ENCODE measurements at places on chromosomes 4 and X.
A peak's percentile ranks its signal among the peaks of the same experiment; 100 is the strongest.

GRCh38 chrX:19745077-19745476, 142.3 kb downstream of the SH3KBP1 start:
- no peak for DNase-seq

DNA sequence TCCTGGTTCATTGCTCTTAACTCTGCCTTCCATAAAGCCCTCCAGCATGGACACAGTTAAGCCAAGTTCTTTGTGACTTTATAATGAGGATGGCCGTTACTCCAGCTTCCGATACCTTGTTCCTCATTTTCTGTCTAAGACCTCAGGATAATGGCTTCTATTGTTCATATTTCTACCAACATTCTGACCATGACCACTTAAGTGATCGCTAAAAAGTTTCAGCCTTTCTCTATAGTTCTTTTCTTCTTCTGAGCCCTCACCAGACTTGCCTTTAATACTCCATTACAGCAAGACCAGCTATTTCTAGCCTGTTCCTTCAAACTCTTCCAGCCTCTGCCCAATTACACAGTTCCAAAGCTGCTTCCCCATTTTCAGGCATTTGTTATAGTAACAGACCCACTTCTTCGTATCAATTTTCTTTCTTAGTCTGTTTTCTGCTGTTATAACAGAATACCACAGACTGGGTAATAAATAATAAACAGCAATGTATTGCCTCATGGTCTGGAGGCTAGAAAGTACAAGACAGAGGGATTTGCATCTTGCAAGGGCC, 12.3 kb downstream of the RNF175 start:
- DNase-seq: no peak

- peak; percentile 67 for DNase-seq
Observed at GRCh38 chr4:72312032-72312650, 256.9 kb downstream of the ADAMTS3 start.

GRCh38 chr4:88320224-88320779, 35.9 kb upstream of the PPM1K start:
- no peak for DNase-seq

GRCh38 chrX:27998666-27999065, 17.4 kb upstream of the DCAF8L1 start:
- no peak for DNase-seq

DNA sequence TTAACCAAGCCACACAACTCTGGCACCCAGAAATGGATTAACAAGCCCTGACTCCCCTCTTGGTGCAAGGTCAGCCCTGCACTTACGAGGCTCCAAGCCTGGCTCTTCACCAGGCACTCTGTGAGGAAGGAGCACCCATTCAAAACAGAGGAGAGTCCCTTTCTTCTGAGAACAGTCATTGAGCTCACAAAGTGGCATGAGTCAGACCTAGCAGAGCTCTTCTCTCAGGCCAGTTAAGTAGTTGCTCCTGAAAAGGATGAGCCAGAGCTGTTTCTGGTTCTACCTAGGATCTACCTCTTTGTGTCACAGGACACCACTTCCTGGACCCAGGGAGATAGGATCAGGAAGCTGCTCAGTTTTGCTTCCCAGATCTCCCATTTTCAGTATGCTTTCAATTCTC, 48.2 kb downstream of the EVC2 start:
- no peak for DNase-seq

DNA sequence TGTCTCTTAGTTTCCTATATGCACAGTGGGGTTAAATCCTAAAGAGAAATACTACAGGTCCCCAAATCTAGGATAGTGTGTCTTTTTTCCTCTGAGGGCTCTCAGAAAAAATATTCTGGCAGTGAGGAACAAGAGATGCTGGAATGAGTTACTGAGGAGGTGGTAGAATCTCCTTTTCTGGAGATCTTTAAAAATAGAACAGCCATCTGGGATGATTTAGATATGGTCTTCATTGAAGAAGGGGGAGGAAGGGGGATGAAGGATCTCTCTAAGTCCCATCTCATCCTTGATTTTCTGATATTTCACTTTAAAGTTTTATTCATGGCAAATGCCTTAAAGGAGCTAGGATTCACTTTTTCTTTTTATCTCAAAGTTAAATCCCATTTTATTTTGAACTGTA, 235.0 kb downstream of the MAML3 start:
- peak; percentile 40 for DNase-seq

- peak; percentile 39 for DNase-seq
Observed at GRCh38 chrX:103918571-103919269, 43.7 kb upstream of the TMSB15B start.

DNA sequence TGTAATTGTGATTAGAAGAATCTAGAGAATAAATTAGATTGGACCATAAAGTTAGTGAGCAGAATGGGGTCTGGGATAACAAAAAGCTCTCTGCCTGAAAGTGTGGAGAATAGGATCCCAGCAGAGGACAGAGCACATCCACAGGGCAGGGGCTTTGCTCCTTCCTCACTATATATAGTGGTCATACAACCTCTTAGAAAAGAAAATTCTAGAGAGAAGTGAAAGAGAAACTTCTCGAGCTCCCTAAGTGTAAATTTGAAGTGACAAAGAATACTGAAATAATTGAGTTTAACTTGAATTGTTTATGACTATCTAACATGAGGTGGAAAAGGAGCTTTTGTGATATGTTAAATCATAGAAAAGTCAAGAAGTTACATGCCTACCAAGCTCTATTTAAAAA, 14.9 kb downstream of the ADAM29 start:
- DNase-seq: no peak

DNA sequence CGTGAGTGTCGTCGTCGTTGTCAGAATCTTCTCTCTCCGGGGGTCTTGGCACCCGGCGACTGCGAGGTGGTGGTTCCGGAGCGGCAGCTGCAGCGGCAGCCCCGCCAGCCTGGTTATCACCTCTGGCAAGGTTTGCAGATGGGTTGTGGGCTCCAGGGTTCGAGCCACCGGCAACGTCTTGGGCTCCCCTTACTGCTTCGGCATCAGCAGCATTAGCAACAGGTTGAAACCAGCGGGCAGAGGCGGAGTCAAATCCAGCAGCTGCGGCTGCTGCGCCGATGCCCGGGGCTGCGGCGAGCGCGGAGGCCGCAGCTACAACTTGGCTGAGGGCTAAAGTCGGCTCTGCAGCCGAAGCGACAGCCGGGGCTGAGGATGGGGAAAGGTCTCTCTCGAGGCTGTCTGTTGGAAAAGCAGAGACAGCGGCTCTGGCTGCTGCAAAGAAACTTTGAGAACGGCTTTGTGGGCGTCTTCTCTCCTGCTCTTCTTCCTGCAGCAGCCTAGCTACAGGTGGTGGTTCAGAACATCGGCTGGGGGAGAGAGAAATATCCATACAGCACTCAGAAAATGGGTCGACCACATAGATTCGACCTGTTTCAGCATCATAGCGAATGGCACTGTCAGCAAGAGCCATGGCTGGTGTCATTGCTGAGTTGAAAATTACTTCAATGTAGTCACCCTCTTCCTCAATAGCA, 3.6 kb downstream of the IRS4 start:
- no peak for DNase-seq

- no peak for DNase-seq
Observed at GRCh38 chr4:186808630-186809018, 85.0 kb upstream of the FAT1 start.

DNA sequence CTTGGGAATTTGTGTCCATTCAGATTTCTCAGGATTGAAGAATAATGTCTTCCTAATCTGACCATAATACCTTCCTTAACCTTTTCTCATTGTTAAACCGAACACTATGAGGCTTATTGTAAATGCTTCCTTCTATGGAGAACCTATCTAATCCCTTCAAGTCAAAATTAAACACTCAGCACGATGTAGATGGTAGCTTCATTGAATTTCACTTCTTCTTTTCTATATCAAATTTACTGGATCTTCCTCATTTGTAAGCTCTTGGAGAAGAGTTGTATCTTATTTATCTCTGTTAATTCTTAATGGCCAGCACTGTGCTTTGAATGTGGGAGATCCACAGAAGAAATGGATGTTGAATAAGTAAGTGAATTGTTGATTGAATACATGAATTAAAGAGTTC, 109.0 kb upstream of the RAPGEF2 start:
- DNase-seq: no peak

- no peak for DNase-seq
Observed at GRCh38 chr4:55338486-55338885, 7.6 kb upstream of the SRD5A3 start.

Data from putamen (tissue), 1 donor.